Kasumi-1 (cell line): ENCODE measurements at places on chromosomes 7 and 10.

DNA sequence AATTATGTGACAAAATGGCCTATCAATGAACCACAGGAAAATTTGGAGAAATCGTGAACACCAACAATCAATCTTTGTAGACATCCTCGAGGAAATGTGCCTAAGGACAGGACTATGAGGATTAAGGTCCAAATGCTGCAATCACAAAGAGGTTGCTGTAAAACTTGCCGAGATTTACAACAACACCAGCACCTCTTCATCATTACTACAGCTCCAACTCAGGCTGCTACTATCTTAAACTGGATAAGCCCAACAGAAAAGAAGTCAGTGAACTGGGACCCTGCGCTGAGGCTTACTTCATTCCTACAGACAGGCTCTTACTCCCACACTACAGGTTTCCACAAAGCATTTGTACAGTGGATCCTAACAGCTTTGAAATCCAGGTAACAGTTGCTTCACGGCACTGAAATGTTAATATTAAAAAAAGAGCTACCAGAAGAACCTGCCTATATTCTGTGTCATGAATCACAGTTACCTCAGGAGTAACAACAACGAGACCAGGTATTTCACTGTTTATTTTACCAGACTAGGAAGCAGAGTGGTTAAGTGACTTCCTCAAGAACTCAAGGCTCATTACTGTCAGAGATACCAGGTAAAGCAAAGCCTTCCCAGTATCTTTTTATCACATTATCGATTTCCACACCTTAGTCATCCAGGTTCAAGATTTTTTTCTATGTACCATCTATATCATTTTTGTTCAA, 23.9 kb downstream of the CACUL1 start:
- no peak for DNase-seq

DNA sequence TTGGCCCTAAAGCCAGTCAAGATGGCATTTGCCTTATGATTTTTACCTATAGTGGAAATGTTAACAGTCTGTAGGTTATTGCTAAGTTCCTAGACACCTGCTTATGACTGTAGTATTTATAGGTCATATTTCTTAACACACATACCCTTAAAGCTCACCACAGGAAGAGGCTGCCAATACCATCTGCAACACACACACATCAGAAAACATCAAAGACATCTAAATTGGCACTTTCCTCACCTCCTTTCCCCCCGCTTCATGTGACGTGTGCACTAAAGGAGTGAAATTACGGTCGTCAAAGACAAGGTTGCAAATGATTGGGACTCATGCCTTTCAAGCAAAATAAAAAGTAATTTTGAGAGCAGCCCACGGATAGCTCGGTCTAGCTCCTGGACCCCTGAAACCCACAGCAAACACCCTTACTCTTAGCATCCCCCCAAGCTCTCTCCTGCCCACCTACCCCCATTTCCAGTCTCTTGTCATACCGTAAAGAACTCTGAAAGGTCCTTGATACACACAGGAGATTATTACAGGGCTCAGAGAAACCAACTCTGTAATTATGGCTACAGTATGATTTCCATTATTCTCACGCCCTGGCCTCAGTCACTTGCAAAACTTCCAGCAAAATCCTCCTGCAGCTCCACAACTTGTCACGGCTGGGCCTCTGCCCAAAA, 90.5 kb downstream of the PLXNA4 start:
- no peak for DNase-seq

GRCh38 chr7:102191556-102192379, 94.9 kb upstream of the SH2B2 start:
- no peak for DNase-seq

DNA sequence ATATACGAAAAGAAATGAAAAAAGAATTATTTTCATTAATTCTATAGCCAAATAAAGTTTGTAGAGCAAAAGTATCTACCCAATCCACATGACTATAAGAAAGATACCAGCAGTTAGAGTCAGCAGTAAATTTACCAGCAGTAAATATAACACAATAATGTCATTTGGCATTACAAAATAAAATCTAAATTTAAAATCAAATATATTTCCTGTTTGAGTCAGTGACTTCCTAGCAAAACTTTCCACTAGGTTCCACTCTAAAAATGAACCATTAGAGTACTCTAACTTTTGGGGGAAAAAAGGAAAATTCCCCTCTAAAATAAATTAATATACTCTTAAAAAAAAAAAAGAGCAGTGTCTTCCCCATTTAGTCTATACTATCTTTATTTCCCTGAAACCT, 144.8 kb downstream of the CPEB3 start:
- DNase-seq = no peak

DNA sequence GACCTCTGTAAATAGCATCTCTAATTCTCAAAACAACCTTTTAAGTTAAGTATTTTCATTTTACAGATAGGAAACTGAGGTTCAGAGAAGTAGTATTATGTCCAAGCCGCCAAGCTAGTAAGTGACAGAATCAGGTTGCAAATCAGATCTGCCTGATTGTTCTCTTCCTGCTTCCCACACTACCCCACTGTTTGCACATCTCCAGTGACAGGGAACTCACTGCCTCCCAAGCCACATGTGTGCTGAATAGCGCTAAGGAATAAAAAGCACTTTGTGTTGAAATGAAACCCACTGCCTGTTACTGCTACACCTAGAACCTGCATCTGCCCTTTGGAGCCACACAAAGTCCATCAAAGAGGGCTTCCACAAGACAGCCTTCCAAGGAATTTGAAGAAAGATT, 45.1 kb upstream of the WDR11 start:
- DNase-seq = no peak

GRCh38 chr7:152341039-152341913, 94.5 kb downstream of the KMT2C start:
- DNase-seq = peak; percentile 58

- no peak for DNase-seq
Measured at GRCh38 chr10:22958338-22958737, 30.5 kb downstream of the ARMC3 start.

GRCh38 chr7:122546496-122546895, 152.4 kb downstream of the RNF133 start:
- DNase-seq = no peak

- no peak for DNase-seq
Measured at GRCh38 chr10:119426699-119427098, 115.8 kb downstream of the RGS10 start.

DNA sequence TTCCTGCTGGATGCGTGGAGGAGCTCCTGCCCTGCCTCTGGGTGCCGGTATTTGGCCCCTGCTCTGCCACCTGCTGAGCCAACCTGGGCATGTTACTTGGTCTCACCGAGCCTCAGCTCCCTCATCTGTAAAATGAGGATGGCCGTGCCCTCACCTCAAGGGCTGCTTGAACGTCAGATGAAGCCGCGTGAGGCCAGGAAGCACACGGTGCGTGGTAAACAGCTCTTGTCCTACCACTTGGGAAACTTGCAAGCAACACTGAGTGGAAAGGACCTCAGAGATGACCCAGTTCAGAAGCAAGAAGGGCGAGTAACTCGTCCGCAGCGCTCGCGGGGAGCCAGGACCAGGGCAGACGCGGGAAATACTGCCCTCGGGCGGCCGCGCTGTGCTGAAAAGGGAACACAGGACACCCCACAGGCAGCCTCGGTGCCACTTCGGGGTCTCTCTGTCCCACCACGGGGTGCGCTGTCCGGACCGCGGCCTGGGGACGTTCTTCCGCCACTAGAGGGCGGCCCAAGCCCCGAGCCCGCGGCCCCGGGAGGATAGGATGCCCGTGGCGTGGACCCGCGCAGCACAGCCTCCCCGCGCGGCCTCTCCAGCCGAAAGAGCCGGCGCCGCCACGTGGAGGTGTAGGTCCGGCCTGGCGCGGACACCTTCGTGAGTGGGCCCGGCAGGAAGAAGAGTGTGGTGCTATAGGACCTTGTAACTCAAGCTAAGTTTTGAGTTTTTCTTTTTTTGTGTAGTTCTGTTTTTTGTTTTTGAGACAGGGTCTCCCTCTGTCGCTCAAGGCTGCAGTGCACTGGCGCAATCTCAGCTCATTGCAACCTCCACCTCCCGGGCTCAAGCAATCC, 94.1 kb downstream of the PRKAG2 start:
- DNase-seq = peak; percentile 66

DNA sequence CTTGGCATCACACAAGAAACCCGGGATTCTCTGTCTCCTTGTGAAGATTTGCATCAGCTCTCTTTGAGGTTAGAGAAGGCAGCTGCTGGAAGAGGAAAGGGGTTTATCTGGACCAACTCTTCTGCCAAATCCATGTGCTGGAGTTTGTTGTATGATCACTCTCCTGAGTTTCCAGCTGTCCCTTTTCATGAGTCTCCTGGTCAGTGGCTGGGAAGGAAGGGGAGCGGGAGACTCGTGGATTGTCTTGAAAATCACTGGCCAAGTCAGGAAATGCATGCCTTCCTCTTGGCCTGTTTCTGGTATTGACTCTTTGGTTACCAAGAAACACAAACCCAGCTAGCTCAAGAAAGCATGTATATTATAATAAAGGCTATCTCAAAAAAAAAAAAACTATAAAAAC, 38.8 kb downstream of the TACR2 start:
- DNase-seq = no peak

- no peak for DNase-seq
Measured at GRCh38 chr7:75968561-75969001, 25.8 kb downstream of the TMEM120A start.

DNA sequence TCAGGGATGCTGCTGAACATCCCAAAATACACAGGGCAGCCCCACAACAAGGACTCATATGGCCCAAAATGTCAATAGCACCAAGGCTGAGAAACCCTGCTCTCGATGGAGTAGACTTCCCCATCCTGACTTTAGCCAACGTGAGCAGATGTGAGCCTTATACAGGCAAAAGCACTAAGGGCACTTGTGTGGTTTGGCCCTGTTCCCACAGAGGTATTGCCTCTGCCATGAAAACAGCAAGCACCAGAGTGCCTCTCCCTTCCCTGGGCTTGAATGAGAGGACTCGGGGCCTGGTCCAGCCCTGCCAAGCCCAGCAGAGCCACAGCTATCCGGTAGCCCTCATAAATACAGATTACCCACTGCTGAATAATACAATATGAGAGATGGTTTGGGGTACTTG, 47.5 kb downstream of the ACSM6 start:
- no peak for DNase-seq
